Smooth muscle cell of the coronary artery (primary cell): ENCODE measurements at places on chromosomes 1 and 21. TPM values are rescaled to one million over a fixed set of nuclear protein-coding genes. Genes with fewer than 3 reads are reported as not detected.

Gene FCRLA
- total RNA-seq = 0.45 and 0.47 TPM in 2 replicates

Gene ZFYVE9
- 19.9 and 31.2 TPM in 2 replicates for total RNA-seq

Gene SPRR2E
- total RNA-seq = not detected in 2 replicates

Gene LEPR
- 13.2 and 21.6 TPM in 2 replicates for total RNA-seq

Gene IL10
- not detected in 2 replicates for total RNA-seq

Gene LMX1A
- total RNA-seq = not detected in 2 replicates
